Ecto neural progenitor cell (in vitro differentiated cells): ENCODE measurements at places on chromosomes 13 and 19.

DNA sequence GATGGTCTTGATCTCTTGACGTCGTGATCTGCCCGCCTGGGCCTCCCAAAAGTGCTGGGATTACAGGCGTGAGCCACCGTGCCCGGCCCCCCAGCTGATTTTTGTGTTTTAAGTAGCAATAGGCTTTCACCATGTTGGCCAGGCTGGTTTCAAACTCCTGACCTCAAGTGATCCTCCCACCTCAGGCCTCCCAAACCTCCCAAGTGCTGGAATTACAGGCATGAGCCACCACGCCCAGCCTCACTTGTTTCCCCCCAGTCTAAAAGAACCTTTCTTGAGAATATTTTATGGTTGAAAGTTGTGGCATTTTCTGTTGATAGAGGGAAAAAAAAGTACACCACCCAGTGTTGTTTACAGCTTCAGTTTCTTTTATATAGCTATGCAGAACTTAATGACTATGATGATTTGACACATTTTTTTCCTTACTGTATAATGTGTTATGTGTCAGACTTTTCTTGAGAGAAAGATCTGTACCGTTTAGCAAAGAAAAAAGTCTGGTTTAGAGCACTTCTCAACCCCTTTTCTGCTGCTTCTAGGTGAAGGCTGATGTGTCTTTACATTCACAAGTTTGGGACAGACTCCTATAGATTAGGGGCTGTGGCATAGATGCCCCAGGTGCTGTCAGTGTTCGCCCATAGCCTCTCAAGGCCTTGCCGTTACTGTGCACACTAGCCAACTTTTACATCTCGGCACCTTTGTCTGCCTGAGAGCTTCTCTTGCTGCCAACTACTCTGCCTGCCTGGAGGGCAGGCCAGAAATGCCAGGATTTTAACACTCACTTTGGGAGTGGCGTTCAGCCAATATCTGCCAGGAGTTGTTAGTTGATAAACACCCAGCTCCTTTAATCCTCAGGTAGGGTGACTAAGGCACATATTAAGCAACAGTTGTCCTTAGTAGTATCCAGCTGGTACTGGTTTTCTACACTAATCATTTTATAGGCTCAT, 33.0 kb downstream of the KCTD4 start:
- no peak for DNase-seq

DNA sequence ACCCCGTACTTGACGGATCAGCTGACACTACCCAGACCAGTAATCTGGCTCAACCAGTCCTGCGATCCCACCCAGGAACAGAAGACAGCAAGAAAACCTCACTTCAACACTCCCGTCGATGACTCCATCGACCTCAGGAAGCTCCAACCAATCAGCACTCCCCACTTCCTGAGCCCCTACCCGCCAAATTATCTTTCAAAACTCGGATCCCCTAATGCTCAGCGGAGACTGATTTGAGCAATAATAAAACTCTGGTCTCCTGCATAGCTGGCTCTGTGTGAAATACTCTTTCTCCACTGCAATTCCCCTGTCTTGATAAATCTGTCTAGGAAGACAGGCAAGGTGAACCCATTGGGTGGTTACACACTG, 1.2 kb downstream of the LSM4 start:
- no peak for DNase-seq

DNA sequence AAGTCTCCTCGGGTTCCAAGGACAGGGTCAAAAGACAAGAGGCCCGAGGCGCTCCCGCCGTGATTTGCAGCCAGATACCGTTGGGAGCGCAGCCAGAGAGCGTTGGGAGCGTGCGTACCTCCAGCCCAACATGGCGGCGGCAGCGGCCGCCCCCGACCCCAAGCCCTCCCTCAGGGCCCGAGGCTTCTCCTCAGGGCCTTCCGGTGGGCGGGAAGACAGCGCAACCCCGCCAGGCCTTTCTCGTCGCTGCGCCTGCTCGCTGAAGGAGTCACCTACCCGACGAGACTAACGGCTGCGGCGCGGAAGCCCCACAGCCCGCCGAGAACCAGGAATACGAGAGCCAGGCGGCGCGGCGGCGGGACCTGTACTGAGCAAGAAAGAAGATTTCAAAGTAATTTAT, 3.2 kb upstream of the ZNF850 start:
- DNase-seq: no peak

DNA sequence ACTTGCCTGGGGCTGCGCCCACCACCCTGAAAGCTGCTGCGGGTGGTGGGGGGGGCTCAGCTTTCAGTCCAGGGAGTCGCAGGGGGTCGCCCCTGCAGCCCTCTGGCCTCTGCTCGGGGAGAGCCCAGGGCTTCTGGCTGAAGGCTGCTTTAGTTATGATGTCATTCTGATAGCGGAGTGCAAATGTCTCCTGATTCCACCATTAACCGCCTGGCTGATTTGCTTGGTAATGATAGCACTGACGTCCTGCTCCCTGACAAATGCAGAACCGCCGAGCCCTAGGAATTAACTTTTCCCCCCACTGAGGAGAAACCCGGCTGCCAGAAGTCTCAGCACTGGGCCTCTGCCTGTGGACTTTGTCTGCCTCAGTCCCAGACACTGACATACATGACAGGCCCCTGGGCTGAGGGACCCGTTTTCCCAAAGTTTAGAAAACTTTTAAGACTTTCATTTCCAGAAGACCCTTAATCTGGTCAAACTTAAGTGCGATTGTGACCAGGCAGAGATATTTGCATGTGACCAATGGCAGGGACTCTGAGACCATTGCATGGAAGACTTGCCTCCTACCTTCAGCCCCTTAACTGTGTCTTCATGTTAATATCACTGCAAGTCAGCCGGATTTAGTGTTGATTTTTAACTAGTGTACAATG, 142.5 kb upstream of the ZNF536 start:
- DNase-seq: no peak

GRCh38 chr13:96996886-96997285, 2.6 kb upstream of the OXGR1 start:
- DNase-seq: no peak

- DNase-seq: no peak
These were observed 11.4 kb downstream of the ARID3A start for GRCh38 chr19:937259-937694.

DNA sequence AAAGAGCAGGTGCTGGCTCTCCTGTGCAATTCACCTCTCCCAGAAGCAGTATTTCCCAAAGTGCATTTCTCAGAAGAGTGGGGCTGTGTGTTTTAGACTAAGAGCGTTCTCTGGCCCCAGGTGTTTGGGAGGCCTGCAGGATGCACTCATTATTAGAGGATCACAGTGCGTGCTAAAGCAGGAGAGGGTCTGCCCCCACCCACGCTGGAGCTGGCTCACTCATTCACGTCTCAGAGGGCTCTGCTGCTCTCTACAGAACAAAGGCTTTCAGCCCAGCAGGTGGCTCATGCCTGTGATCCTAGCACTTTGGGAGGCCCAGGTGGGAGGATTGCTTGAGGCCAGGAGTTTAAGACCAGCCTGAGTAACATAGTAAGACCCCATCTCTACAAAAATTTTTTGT, 756.7 kb downstream of the UQCRFS1 start:
- DNase-seq: no peak

- DNase-seq: no peak
These were observed 88.8 kb downstream of the KCTD12 start for GRCh38 chr13:76797361-76797760.
